ENCODE measurements at places on chromosomes 6 and 20. TPM values are rescaled to one million over a fixed set of nuclear protein-coding genes. Genes with fewer than 3 reads are reported as not detected.

Gene MDC1
- 45.4 TPM for polyA plus RNA-seq

Gene C20orf141
- not detected for polyA plus RNA-seq

Gene TMEM200A
- 22.9 TPM for polyA plus RNA-seq

Gene NFATC2
- 1.7 TPM for polyA plus RNA-seq

Gene CNBD2
- 0.65 TPM for polyA plus RNA-seq

Gene ACTL10
- polyA plus RNA-seq, result 0.71 TPM

Gene CFB
- 6.5 TPM for polyA plus RNA-seq

Gene SLA2
- 0.40 TPM for polyA plus RNA-seq

DNA sequence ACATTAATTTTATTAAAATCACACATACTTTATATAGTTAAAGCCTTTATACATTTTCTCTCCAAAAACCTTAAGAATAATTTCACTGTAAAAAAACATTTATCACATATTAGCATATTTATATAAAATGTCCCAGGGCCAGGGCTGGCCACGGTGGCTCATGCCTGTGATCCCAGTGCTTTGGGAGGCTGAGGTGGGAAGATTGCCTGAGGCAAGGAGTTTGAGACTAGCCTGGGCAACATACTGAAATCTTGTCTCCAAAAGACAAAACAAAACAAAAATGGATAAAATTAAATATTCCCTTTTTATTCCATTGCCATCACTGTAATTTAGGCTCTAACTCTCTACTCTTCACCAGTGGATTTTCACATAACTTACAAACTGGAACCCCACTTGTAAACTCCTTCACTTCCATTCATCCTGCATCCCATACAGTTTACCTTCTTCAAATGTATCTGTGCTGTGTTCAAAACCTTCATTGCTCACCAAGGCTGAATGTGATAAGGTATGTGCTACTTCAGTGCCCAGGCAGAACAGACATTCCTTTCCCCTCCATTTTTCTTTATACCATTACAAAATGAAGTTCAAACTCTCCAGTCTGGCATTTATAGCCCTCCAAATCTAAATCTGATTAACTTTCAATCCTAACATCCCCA, 42.9 kb upstream of the PIM1 start:
- no peak for DNase-seq

DNA sequence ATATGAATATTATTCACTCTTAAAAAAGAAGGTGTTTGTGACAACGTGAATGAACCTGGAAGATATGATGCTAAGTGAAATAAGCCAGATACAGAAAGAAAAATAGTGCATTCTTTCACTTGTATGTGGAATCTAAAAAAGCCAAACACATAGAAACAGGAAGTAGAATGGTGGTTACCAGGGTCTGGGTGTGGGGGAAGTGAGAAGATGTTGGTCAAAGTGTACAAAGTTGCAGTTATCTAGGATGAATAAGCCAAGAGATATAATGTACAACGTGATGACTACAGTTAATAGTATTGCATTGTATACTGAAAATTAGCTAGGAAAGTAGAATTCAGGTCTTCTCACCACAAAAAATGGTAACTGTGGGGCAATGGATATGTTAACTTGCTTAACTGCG, 151.1 kb upstream of the HCRTR2 start:
- no peak for DNase-seq

DNA sequence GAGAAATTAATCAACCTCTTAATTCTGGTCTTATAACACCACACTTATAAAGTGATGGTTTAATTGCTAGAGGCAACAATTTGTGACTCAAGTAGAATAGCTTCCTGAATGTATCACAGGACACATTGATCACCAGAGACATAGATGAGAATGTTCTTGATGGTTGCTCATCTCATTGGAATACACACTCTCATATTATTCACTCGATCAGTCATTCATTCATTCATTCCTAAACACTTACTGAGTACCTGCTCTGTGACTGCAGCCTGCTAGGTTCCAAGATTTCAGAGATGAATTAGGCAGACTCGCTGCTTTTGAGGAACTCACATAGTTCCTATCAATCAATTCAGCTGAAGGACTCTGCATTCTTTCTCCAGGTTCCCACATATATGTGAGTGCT, 365.1 kb upstream of the SOX4 start:
- DNase-seq, result no peak

DNA sequence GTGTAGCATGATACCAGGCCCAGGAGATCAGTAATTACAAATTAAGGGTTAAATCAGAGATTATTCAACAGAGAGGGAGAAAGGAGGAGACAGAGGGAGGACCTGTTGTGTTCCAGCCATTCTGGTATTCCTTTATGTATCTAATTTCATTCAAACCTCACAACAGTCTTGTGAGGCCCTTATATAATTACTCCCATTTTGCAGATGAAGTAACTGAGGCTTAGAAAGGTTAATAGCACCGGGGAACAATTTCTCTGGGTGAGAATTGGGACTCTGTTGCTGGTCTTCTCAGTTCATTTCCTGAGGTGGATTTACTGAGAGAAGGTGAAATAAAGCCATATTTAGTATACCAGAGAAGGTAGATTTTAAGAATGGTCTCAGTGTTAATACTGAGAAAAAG, 66.6 kb downstream of the C6orf52 start:
- DNase-seq, result no peak

GRCh38 chr6:45031601-45032000, 296.5 kb upstream of the RUNX2 start:
- no peak for DNase-seq

GRCh38 chr6:34240329-34241248, 3.9 kb downstream of the HMGA1 start:
- DNase-seq, result no peak

- DNase-seq, result peak; percentile 2
These were observed 256.5 kb downstream of the TRDN start for GRCh38 chr6:123380257-123380656.

DNA sequence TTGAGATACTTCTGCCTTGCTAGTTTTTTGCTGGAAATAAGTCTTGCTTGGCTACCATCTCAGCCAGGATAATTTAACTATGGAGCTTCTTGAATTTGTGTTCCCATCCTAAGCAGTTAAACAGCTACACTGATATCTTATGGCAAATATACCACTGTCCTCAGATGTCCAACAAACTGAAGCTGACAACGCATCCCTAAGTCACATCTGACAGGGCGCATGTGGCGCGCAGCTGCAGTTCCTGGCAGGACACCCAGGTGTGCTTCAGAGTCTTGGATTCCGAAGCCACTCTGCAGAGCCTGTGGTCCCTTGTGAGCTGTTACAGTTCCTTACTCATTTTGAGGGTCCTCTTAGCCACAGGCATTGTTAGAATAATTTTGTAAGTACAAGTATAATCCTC, 127.9 kb downstream of the WDR27 start:
- no peak for DNase-seq

GRCh38 chr6:54860132-54860531, 13.6 kb downstream of the FAM83B start:
- DNase-seq, result no peak

DNA sequence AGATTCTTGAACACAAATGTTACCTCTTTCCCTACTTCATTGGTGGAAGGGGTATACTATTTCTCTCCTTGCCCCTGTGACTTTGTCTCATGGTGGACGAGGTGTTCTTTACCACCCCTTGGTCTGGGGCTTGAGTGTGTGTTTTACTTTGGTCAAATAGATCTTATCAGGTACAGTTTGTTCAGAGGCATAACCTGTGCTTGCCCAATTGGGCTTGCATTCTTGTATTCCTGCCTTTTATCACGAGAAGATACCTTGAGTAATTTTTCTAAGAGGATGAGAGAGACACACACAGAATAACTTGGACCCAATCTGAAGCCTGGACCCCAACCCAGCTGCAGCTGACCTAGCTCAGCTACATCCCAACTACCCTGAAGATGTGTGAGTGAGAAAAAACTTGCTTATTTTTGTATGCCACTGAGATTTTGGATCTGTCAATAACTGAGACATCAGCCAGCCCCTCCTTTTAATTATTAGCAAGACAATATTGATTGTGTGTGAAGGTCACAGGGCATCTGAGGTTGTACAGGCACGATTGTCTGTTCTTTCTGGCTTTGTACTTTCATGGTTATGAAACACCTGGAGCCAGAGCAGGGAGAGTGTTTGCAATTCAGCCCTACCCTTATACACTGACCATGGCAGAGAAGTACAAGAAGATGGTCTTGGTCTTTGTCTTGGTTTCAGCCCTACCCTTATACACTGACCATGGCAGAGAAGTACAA, 204.7 kb upstream of the SLC35B3 start:
- no peak for DNase-seq

DNA sequence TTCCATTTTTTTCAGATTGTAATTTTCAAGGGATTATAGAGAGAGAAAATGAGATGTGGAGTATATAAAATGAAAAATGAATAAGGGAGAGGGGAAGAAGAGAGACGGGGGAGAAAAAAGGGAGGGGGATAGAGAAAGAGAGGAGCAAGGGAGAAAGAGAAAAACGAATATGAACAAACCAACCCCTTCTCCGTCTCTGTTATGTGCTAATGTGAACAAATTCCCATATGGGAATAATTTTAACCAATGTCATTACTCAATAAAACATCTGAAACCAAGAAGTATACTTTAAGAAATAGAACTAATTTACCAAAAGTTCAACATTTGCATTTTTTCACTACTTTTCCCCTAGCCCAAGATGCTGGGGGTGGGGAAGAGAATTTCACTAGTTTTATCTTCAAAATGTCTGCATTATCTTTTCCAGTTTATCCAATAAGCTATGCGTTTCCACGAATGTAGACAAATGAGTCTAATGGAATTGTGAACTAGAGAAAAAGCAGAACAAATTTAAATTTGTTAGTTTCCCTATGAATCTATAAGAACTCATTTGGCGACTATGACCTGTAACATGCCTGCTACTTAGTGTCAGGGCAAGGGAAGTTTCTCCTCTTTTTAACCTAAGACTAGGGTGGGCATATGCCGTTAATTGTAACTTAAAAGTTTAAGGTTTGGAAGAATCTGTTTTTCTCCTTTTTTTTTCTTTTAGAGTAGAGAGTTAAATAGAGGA, 286.3 kb downstream of the BTBD9 start:
- no peak for DNase-seq

DNA sequence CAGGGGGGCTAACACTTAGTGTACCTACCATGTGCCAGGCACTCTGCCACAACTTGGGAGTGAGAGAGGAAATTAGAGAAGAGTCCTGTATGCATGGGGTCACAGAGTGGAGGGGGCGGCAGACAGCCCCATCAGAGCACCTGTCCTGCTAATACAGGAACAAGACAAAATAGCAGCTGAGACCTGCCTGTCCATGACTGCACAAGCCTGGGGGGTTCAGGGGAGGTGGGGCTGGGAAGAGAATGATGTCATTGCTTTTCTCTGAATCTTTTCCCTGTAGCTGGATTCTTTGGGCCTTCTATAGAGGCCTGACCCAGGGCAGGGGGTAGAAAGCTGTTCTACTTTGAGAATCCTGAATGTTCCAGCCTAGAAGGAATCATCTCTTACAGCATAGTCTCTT, 37.4 kb downstream of the FOXP4 start:
- no peak for DNase-seq

GRCh38 chr6:105795913-105796517, 290.1 kb upstream of the PRDM1 start:
- DNase-seq, result no peak

DNA sequence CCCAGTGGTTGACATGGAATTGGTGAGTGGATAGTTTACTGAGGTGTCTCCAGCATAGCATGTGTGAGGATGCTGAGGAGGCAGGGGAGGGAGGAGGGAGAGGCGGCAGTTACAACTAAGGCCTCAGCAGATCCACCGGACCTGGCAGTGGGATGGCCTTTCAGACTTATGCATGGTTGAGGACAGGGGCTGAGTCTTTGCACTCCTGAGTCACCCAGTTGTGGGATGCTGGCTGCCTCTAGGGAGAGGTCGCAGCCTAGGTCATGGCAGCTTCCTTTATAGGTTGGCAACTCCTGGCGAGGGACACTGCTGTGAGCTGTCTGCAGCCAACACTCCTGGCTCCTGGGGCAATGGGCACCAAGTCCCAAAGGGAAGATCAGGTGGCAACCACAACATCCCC, 380.3 kb downstream of the PREX1 start:
- DNase-seq, result no peak

DNA sequence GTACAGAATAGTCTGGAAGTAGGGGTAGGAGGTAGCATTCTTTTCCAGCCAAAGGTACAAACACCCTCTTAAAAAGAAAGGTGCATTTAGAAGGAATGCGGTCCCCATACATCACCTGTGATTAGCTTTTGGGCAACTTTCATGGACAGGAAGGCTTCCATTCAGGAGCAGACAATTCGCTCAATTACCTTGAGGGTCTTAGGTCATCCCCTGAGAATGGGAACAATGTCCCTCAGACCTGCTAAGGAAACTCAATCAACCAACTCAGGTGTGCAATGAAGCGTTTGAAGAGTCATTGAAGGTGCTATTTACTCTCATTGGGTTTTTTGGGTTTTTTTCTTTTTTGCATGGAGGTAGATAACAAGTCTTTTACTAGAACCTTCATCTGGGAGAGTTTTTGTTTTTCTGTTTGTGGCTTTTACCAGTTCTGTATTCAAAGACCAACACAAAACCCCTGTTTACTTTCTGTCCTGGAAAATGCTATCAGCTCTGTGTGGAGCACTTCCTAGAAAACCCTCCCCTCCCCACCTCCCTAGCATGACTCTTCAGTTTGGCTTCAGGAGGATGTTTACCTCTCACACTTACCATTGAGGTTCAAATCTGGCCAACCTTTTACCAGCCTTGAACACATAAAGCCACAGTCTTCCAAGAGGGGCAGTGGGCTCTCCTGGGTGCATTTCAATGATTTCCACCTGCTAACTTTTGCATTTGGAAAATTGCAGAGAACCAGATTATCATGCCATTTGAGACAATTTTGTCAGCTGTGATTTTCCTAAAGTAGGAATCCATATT, 271.2 kb upstream of the PRDM1 start:
- no peak for DNase-seq

DNA sequence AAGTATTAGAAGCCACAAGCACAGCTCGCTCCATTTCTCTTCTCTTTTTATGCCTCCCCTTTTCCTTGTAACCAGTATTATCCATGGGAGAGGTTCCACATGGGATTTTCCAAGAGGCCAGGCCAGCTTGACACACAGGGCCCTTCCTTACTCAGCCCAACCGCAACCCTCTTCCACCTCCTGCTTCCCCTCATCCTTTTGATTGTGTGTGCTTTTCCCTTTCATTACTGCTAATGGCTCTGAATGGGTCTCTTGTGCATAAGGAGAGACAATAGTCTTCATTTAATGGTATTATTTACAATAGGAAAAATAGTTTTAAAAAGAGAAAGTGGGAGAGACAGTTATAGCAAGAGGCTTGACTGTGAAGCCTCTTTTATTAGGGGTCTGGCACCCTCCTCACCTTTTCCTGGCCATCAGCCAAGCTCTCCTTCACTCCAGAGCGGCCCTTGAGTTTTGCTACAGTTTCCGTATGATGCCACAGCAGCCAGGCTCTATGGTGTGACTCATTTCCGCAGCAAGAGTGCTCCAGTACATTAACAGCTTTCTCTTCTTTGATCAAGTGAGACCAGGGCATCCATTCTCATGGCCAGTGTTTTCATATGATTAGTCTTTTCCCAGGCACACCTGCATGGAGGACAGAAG, 579.5 kb downstream of the TFAP2B start:
- DNase-seq, result no peak
